AG04449 (cell line): ENCODE measurements at places on chromosomes 1 and 21.

DNA sequence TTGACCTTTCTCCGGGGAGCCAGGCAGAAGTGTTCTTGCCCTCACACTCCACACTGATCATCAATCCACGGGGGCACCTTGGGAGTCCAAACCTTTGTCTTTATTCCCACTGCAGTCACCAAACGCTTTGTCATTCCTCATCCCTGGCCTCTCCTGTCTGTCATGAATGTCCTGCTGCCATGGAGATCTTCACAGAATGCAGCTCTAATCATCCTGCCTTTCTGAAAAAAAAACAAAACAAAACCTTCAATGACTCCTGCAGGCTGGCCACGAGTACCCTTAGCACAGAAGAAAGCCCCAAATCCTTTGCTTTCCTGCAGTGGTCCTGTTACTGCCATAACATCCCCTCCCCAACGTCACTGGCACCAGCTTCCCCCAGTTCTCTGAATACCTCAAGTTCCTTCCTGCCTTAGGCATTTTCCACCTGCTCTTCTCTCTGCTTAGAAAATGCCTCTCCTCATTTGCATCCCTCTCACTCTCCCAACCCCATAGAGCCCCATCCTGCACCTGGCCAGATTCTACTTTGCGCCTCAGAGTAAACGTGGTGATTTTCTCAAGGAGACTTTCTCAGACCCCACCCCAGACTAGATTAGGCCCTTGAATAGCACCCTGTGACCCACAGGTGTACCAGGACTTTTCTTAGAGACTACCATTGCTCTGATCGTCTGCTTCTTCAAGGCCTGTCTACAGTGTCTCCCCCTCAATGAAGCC, 131.2 kb downstream of the AK5 start:
- no peak for DNase-seq

GRCh38 chr21:27550287-27550686, 583.4 kb upstream of the ADAMTS5 start:
- DNase-seq: no peak

- DNase-seq: no peak
These were observed 14.6 kb upstream of the NCF2 start for GRCh38 chr1:183604815-183605214.

- DNase-seq: no peak
These were observed 12.1 kb upstream of the C1orf174 start for GRCh38 chr1:3911981-3912808.

GRCh38 chr1:51699391-51699790, 82.5 kb downstream of the OSBPL9 start:
- DNase-seq: no peak

- DNase-seq: no peak
These were observed 20.8 kb upstream of the C1orf159 start for GRCh38 chr1:1136547-1137230.

DNA sequence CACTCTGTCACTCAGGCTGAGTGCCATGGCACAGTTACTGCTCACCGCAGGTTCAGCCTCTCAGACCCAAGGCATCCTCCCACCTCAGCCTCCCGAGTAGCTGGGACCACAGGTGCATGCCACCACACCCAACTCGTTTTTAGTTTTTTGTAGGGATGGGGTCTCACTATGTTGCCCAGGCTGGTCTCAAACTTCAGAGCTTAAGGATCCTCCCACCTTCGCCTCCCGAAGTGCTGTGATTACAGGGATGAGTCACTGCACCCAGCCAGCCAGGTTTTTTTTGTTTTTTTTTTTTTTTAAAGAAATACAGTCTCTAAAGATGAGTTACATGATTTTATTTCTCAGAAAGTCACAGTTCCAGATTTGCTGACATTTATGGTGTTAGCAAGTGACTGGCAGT, 29.0 kb downstream of the BACE2 start:
- DNase-seq: no peak
